ENCODE measurements at places on chromosomes 13 and 19.

GRCh38 chr13:25756912-25757311 is 294.9 kb downstream of the SHISA2 start:
- DNase-seq: no peak

- DNase-seq: no peak
Observed at GRCh38 chr19:6055013-6055795, 55.1 kb downstream of the RFX2 start.

DNA sequence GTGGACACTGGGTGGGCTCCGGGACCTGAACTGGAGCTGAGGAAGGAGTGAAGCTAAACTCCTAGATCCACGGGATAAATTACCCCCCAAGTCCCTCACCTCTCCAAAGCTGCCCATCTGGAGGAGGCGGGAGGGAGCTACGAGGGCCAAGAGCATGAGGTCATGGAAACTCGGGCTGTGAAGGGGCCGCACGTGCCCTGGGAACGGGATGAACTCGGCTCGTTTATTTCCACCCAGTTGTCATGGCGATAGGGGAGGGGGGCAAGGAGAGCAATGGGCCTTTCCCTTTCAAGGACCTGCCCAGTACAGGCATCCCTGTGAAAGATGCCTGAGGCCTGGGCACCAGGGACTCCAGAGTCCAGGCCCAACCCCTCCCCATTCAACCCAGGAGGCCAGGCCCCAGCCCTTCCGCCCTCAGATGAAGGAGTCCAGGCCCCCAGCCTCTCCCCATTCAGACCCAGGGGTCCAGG is 3.8 kb downstream of the PPP1R12C start:
- no peak for DNase-seq

DNA sequence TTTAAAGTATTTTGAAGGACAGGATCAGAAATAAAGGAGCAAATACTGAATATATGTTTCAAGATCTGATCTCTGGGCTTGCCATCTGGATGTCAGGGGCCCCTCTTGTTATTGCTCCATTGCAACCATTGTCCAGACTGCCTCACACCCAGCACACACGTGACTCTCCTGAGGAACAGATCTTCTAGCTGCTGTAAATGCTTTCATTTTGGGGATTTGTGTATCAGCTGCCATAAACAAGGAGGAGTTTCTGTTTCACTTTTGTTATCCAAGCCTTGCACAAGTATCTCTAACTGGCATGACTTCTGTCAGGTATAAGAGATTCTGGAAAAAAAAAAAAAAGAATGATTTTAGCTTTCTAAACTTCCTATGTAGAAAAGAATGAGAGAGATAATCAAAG is 1624.1 kb upstream of the PRR20A start:
- DNase-seq: no peak

- DNase-seq: no peak
Observed at GRCh38 chr13:26529441-26529840, 28.0 kb upstream of the WASF3 start.

- DNase-seq: no peak
Observed at GRCh38 chr13:109995578-109995977, 209.2 kb upstream of the IRS2 start.

- no peak for DNase-seq
Observed at GRCh38 chr19:10604460-10604980, 17.4 kb upstream of the AP1M2 start.

DNA sequence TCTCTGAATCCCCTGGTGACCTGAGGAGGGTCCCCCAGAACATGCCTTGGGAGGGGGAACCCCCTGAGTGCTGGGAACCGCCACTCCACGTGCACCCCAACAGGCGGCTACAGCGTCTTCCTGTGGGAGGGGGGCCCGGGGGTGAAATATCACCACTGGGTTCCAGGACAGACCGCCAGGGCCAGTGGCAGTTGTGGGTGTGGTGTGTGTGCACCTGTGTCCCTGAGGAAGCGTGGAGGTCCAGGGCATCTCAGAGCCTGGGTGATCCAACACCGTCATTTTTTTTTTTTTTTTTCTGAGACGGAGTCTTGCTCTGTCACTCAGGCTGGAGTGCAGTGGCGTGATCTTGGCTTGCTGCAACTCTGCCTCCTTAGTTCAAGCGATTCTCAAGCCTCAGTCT is 4.2 kb downstream of the ADGRE5 start:
- DNase-seq: no peak

GRCh38 chr13:25977216-25977615 is 74.6 kb downstream of the SHISA2 start:
- no peak for DNase-seq

DNA sequence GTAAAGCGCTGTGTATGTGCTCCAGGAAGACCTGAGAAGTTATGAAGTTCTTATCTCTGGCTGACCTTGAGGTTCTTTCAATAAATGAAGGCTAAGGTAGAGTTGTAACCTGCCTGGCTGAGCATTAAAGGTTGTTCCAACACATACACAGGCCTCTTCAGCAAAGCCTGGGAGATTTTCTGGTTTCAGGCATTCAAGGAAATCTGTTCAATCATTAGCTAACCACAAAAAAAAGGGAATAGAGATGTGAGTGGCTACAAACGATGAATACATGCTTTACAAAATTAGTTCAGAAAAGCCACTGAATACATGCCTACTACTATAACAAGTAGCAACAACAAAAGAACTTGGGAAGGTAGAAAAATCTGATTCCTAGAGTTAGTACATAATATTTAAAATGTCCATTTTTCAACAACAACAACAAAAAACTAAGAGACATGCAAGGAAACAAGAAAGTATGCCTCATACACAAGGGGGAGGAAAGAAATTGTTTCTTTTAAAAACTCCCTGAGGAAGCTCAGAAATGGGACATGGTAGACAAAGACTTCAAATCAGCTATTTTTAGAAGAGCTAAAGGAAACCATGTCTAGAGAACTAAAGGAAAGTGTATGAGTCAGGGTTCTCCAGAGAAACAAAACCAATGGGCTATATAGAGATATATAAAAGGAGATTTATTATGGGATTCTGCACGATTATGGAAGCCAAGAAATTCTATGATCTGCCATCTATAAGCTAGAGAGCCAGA is 191.5 kb upstream of the IPO5 start:
- no peak for DNase-seq

GRCh38 chr13:101242720-101243119 is 173.6 kb downstream of the NALCN start:
- no peak for DNase-seq

- DNase-seq: no peak
Observed at GRCh38 chr13:64186071-64186470, 2770.4 kb upstream of the PCDH20 start.

DNA sequence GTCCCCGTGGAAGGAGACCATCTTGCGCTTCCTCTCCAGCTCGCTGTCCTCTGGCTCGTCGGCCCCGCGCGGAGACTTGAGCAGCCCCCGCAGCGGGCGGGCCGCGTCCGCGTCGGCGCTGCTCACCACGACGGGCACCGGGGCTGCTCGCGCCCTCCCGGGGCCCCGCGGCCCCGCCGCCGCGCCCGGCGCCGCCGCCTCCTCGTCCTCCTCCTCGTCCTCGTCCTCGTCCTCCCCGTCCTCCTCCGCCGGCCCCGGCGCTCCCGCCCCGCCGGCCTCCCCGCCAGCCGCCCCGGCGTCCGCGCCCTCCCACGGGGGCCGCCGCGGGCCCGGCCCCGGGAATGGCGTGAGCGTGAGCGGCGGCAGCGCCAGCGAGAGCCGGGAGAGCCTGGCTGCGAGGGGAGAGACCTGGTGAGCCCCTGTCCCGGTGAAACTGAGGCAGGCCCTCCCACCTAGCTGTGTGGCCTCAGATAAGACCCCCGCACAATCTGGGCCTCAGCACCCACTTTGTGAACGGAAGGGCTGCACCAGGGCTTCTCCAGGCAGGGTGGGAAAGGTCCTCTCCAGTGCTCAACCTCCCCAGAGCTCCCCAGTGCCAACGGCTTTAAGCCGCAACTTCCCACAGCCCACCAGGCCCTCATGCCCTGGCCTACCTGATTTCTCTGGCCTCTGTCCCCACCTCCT is 17.8 kb downstream of the LMTK3 start:
- DNase-seq: no peak

DNA sequence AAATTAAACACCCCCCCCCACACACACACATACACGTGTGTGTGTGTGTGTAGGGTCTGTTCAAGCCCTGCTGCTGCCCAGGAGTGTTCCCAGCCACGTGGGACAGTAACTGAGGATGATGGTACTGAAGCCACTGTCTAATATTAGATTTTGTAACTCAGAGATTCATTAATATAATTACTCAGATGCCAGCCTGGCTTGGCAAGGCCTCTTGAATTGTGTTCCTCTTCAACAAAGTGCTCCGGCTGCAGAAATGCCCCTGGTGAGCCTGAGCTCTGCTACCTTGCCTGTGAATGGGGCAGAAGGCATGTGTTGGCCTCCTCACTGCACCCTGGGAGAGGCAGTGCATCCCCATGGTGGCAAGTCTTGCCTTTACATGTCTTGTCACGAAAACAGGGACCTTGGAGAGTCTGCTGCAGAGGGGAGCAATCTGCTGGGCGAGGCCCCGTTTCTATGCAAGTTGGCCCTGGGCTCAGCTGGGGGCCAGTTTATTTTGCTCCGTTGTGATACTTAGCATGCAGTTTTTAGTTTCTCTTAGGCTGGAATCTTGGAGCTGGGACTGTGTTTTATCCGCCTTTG is 44.0 kb downstream of the NFIX start:
- no peak for DNase-seq

DNA sequence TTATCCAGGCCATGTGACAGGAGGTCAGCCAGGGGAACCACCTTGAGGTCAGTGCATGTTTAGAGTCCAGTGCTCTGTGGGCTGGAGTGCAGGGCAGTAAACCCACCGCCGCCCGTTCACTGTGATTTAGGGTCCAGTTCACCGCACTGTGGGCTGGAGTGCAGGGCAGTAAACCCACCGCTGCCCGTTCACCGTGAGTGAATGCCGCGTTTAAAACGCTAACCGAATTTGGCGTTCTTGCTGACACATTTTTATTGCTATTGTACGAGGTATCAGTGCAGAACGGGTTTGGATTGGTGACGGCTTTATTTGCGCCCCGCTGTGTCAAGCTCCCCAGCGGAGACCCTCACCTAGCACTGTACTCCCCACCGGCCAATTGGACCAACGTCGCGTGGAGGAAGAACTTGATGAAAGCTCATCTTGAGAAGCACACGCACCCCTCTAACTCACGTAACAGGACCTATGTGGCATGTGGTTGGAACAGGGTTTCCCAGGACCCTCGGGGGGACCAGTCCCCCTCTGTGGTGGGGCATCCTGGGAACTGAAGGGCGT is 27.9 kb downstream of the C13orf46 start:
- DNase-seq: no peak

DNA sequence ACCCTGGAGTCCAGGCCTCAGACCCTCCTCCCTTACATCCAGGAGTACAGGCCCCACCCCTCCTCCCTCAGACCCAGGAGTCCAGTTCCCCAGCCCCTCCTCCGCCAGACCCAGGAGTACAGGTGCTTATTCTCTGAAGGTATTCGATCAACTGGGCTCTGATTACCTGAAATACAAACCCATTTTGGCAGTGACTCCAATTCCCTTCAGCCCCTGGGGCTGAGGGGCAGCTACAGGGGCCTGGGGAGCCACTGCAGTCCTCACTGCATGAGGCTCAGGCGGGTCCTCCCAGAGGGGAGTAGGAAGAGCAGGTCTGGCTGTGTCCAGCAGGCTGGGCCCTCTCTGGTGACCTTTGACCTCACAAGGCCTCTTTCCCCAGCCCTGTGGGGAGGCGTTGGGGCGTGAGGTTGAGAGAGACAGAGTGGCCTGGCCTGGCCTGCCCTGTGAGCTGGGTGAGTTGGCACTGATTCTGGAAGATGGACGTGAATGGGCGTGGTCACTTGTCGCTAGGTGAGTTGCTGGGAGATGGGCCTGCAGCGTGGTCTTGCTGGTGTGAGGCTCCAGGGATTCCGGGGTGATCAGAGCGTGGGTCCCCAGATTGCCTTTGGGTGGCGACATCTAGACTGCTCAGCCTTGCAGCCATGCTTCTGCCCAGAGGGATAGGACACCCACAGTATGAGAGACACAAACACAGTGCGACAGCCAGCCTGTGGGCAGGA is 3.1 kb downstream of the BCAT2 start:
- DNase-seq: no peak

GRCh38 chr13:39405107-39405506 is 197.9 kb downstream of the LHFPL6 start:
- DNase-seq: no peak

DNA sequence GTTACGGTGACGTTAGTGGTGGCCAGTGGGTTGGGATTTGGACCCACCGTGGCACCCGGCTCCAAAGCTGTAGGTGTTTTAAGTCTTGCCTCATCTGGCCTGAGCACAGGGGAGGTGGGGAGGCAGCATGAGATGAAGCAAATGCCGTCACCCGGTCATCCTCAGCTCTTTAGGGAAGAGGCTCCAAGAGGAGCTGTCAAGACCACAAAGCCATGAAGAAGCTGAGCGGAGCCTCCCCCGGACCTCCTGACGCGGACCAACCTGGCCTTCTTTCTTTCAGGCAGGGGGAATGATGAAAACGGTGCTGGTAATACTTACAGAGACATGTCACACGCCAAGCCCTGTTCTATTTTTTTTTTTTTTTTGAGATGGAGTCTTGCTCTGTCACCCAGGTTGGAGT is 7.4 kb downstream of the ACTMAP start:
- DNase-seq: no peak

GRCh38 chr13:42486711-42487198 is 87.2 kb upstream of the TNFSF11 start:
- no peak for DNase-seq

GRCh38 chr19:13795595-13796300 is 505 bp downstream of the ZSWIM4 start:
- DNase-seq: no peak

GRCh38 chr19:8320564-8321066 is 560 bp downstream of the NDUFA7 start:
- no peak for DNase-seq

GRCh38 chr13:103957939-103958338 is 891.7 kb upstream of the SLC10A2 start:
- DNase-seq: no peak

- no peak for DNase-seq
Observed at GRCh38 chr13:43573361-43573740, 213.4 kb downstream of the ENOX1 start.

DNA sequence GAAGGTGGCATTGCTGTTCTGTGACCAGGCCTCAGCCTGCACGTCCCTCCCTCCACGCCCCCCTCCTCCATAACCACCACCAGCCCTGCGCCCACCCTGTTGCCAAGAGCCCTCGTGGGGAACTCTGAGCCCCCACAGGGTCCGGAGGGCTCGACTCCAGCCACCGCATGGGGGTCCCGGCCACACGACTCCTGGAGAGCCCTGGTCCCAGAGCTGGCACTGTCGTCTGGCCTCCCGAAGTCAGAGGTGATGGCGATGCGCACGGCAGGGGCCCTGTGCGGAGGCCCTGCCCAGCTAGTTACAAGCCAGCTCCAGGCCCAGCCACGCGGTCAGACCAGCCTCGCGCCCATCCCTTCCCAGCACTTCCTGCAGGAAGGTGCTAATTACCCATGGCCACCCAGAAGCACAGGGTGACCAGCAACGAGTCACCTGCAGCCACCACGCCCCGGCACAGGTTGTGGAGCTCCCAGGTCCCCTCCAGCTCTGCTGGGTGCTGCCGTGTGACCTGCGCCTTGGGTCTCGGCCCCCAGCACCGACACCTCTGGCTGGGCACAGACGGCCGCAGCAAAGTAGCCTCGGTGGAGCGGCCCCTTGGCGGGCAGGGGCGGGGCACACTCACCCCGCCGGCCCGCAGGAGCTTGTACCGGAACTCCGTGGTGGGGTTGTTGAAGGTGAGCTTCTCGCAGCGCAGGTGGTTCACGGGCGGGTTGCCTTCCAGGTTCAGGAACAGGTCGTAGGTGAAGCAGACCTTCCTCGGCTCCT is 49.6 kb downstream of the MLLT1 start:
- no peak for DNase-seq
